ENCODE measurements at places on chromosomes 1 and 21. TPM values are rescaled to one million over a fixed set of nuclear protein-coding genes. Genes with fewer than 3 reads are reported as not detected.

GRCh38 chr21:42209801-42210479, 9.0 kb upstream of the ABCG1 start:
- H3K27ac ChIP-seq: no peak overlapping the region
- H3K36me3 ChIP-seq: no peaks in the 10 kb centered on the region
- no peak overlapping the region for H3K4me3 ChIP-seq

DNA sequence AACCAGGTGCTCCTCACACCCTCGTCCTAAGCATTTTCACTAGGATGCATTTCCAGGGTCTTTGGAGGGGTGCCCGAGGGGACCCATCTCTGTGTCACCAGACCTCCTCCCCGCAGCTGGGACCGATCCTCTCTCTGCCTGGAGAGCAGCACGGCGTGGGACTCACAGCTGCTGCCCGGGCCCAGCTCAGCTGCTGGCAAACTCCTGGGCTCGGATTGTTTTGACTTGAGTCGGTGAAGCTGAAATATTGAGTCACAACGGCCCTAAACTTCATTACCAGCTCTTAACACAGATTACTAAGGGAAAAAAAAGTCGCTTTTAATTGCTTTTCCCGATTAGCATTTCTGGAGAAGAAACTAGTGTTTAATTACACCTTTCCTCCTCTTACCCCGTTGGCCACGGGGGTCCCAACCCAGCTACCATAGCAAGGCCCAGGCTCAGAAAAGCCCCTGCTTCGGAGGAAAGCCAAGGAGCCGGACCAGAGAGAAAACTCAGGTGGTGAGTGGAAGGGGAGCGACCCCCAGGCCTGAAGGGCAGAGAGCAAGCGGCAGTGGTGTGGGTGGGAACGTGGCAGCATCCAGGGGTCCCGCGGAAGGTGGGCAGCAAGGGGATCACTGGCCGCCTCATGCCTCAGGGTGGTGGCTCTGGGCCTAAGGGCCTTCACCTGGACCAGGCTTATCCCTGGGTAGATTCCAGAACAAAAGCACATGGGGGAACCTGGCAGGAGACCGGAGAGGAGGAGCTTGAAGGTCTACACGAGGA, 41.7 kb downstream of the CASZ1 start:
- no peak for DNase-seq
- peaks cover 13% of the 10 kb centered on the region for H3K4me1 ChIP-seq
- no peak overlapping the region for H3K4me3 ChIP-seq
- no peaks in the 10 kb centered on the region for H3K27me3 ChIP-seq

GRCh38 chr1:198798923-198799386, 160.1 kb downstream of the PTPRC start:
- DNase-seq: no peak
- no peak overlapping the region for H3K4me3 ChIP-seq
- H3K27me3 ChIP-seq: no peaks in the 10 kb centered on the region
- H3K36me3 ChIP-seq: no peaks in the 10 kb centered on the region

- H3K27me3 ChIP-seq: no peaks in the 10 kb centered on the region
- H3K4me3 ChIP-seq: no peak overlapping the region
- H3K27ac ChIP-seq: no peak overlapping the region
- H3K4me1 ChIP-seq: peaks cover 39% of the 10 kb centered on the region
Observed at GRCh38 chr21:43731476-43731875, 12.5 kb downstream of the PDXK start.

- H3K36me3 ChIP-seq: peaks cover 18% of the 10 kb centered on the region
- no peak for DNase-seq
- H3K27ac ChIP-seq: no peak overlapping the region
Observed at GRCh38 chr1:70327306-70328076, 27.0 kb downstream of the ANKRD13C start.

DNA sequence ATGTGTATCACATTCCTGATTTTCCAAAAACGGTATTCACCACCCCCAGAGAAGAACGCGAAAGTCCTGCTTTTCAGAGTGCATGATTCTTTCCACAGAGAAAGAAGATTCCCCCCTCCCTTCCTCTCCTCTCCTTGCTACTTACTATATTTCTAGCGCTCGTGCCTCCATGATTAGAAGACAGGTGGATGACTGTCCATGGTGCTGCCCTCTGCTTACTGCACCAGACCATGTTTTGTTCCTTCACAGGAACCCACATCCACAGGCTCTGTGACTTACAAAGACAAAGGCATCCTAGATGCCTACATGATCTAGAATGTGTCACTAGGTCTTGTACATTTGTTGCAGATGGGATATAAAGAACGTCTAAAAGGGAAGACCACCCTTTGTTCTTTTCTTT, 49.1 kb upstream of the ZNF648 start:
- DNase-seq: no peak
- H3K27me3 ChIP-seq: peaks cover 2% of the 10 kb centered on the region
- no peaks in the 10 kb centered on the region for H3K4me1 ChIP-seq
- H3K27ac ChIP-seq: no peak overlapping the region
- no peaks in the 10 kb centered on the region for H3K36me3 ChIP-seq
- no peak overlapping the region for H3K4me3 ChIP-seq

GRCh38 chr1:111747282-111747734, 8.1 kb upstream of the INKA2 start:
- peak; percentile 41 for DNase-seq
- H3K27me3 ChIP-seq: peaks cover 2% of the 10 kb centered on the region
- H3K4me1 ChIP-seq: no peaks in the 10 kb centered on the region
- H3K27ac ChIP-seq: no peak overlapping the region
- H3K4me3 ChIP-seq: no peak overlapping the region

GRCh38 chr1:6343506-6344405, 49.8 kb downstream of the ACOT7 start:
- H3K36me3 ChIP-seq: no peaks in the 10 kb centered on the region
- peaks cover 10% of the 10 kb centered on the region for H3K4me1 ChIP-seq
- no peak overlapping the region for H3K27ac ChIP-seq
- peak; percentile 61 for DNase-seq
- H3K27me3 ChIP-seq: no peaks in the 10 kb centered on the region

GRCh38 chr1:36307601-36308330, 1.6 kb downstream of the SH3D21 start:
- peaks cover 10% of the 10 kb centered on the region for H3K36me3 ChIP-seq
- peaks cover 14% of the 10 kb centered on the region for H3K4me1 ChIP-seq
- no peak overlapping the region for H3K27ac ChIP-seq
- no peak for DNase-seq
- H3K27me3 ChIP-seq: no peaks in the 10 kb centered on the region
- H3K4me3 ChIP-seq: peak overlapping the region; percentile 68

The SELENOF gene
- total RNA-seq: 128 TPM

The AMY2A gene
- not detected for total RNA-seq

The NBPF20 gene
- total RNA-seq: 9.0 TPM

The KRTAP12-2 gene
- not detected for total RNA-seq

The FMOD gene
- not detected for total RNA-seq

The CLCA4 gene
- not detected for total RNA-seq

The S100B gene
- total RNA-seq: not detected

The CDC7 gene
- 6.2 TPM for total RNA-seq

The UMODL1 gene
- 0.35 TPM for total RNA-seq
